ENCODE measurements at places on chromosomes 6 and 20.

DNA sequence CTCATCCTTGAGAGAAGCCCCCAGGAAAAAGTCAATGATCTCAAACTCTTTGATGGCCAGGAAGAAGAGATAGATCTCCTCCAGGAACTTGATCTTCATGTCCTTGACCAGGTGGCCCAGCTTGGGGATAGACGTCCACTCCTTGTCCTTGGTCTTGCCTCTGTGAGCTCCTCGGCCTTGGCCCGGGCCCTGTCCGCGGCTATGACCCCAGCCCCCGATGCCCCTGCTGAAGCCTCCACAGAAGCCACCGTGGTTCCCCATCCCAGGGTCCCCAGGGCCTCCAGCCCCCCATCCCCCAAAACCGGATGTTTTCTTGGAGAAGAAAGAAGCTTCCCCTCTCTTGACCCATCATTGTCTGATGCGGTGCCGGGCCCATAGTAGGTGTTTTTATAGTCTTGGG lies 195.1 kb downstream of the ZMYND8 start:
- no peak for DNase-seq

DNA sequence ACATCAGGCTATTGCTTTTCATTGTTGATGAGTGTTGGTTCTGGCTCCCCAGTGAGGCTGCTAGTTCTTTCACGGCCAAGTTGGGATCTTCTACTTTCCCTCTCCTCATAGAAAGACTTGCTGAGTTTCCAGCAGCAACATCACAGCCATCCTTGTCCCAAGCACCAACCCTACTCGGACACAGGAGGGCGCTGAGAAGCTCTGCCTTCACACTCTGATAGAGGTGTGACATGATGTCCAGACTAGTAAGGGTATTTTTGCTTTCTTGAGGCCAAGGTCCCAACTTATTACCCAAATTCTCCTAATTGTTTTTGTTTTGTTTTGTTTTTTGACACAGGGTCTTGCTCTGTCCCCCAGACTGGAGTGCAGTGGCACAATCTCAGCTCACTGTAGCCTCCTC lies 3.0 kb upstream of the GCM1 start:
- no peak for DNase-seq

- DNase-seq: no peak
Observed at GRCh38 chr6:158863646-158864045, 44.5 kb upstream of the EZR start.

DNA sequence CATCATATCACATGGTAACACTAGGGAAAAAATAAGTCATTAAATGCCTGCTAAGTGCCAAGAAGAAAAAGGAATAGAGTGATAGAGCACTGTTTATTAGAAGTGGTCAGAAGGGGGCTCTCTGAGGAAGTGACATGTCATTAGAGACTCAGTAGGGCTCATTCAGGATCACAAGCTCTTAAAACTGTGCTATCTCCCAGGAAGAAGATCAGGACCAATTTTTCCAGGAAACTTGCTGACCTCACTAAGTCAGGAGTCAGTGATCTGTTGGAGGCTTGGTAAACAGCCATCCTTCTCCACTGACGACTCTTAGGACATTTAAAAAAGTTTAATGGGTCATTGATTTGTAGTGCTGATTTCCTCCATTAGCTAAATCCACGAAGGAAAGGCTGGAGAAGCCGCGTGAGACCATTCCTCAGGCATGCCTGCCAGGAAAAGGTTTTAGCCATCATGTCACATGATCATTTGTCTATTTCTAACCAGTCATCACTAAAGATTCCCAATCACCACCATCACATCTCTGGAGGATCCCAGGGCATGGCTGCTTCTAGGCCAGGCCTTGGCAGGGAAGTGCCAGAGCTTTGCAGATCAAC lies 5.9 kb upstream of the PTPN1 start:
- DNase-seq: no peak

DNA sequence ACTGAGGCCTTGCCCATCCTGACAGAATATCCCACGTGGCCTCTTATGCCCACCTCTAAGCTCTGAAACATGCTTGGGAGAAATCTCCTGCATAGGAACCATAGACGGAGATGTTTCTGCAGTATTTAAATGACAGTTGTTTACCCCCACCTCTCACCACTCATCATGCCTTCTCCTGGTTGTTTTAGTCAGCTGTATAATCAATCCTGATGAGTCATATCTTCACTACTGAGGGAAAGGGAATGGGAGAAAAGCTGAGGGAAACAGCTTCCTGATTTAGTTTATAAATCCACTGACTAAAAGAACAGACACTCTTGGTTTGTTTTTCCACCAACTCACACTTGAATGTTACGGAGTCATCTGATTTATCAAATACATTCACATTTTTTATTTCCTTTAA lies 113.2 kb upstream of the TENT5A start:
- no peak for DNase-seq

Measured in stomach (tissue), 19 donors.